ENCODE measurements at places on chromosomes 6 and 20.

DNA sequence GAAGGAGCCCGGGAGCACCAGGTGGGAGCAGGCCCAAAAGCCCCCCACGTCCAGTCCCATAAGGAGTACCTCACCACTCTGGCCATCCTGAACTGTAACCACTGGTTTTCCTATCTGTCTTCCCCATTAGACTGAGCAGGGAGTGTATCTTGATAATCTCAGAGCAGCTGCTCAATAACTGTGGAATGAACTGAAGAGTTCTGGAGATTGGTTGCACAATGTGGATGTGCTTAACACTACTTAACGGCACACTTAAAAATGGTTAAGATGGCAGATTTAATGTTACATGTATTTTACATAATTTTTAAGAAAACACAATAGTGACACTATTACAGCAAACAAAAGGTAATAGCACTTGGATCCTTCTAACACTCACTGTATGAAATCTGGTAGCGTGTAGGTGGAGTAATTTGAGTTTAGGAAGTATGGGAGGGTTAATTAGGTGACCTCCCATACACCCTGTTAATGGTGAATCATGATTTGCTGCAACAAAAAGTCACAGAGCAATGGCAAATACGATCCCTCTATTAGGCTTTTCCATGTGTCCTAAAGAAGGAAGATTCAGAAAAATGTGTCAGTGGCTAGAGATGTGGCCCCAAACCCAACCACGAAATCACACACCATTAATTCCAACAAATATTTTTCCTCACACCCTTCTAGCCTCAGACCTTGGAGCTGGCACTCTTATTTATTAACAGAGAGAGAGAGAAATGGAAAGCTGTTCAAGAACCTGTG is 18.4 kb downstream of the TRAM2 start:
- no peak for DNase-seq

DNA sequence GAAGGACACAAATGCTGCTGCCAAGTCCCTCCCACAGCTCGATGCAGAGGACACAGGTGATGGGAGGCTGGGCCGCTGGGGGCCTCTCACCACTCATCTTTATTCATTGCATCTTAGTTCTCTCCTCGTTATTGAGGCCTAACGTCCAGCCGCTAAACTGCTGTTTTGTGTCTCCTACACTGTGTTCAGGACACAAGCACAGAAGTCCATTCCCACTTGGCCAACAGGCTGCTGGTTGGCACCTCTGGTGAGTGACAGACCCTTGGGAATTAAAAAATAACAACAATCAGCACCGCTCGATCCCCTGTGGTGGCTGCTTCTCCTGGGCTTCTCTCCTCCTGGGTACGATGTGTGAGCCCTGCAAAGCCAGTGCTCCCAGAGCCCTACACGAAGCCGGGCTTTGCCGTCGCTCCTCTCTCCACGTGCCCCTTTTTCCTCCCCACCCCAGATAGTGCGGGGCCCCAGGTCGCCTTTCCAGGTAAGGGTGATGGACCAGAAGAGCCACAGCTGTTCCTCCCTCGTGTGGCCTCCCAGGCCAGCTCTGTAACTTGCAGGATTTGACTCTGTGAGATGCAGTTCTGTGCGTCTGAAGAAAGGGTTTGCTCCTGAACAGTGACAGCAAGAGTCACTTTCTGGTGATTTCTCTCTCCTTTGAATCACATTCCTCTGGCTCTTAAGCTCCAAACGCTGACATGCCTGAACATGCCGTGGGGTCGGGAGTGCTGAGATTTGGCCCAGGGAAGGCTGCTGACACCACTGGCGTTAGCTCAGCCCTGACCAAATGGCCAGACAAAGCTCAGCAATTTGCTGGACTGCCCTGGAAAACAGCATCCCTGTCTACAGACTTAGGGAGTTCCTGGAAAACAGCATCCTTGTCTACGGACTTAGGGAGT is 59.3 kb downstream of the DLL1 start:
- DNase-seq, result no peak

DNA sequence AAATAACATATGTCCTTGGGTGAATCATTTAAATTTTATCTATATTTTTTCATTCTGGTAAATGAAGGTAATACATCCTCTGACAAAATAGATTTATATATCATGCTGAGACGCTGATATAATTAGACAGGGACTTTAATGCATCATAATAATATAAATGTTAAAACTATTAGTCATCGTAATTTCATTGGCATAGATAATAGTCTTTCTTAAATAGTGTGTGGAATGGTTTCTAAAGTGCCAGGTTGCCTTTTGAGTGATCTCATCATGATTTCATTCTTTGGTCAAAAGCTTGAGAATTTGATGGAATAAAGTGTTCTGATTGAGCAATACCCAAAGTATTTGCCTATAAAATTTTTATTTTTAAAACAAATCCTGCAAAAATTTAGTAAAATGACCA is 43.2 kb upstream of the BMP5 start:
- no peak for DNase-seq

- no peak for DNase-seq
Observed at GRCh38 chr6:166951670-166952060, 4.7 kb downstream of the RNASET2 start.

DNA sequence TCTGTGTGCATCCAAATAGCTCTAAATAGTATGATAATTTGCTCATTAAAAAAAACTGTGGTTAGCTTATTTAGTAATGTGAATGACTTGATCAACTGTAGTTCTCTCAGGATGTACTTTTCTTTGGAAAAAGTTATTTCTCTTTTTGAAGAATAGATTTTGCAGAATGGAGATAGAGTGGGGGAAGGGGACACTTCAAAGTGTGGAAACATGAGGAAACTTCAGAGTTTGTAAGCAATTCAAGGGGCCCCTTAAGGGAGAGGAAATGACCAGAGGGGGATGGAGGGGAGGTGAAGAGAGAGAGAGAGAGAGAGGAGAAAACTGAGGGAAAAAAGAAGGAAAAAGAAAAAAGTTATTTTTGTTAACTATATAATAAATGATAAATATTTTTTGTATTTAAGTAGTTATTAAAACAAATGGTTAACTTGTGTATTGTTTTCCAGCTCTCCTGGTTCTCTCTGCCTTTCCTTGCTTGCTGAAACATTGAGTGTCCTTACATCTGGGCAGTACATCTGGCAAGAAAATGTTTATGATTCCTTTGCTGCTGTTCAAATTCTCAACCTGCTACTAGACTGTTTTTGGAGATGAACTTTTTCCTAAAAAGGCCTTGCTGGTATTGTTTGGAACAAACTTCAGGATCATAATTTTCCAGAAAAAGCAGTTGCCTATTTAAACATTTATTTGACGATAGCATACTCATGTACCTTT is 497.5 kb upstream of the CITED2 start:
- DNase-seq, result no peak
